Omental fat pad (tissue), 4 donors: ENCODE measurements at places on chromosomes 12 and 14. TPM values are rescaled to one million over a fixed set of nuclear protein-coding genes. Genes with fewer than 3 reads are reported as not detected.

DNA sequence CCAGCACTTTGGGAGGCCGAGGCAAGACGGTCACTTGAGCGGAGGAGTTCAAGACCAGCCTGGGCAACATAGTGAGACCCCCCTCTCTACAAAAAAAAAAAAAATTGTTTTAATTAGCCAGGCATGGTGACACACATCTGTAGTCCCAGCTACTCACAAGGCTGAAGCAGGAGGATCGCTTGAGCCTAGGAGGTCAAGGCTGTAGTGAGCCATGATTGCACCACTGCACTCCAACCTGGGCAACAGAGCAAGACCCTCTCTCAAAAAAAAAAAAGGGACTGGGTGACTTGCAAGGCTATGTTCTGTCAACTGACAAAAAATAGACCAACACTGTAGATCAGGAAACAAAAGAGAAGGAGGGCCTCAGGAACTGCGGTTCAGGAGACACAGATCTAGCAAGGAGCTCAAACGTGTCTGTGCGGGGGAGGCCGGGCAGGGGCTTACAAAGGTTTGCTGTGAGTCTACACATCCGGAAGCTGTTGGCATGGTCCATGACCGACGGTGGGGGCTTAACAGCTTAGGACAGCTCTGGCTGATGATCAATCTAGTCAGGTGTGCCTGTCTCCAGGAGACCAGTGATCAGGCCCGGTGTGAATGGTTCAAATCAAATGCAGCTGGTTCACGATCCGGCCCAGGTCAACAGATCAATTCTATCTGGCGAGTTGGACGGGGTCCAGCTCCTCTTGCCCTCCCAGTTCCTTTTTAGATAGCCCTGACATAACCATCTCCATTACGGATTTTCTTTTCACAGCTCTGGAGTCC, 31.7 kb upstream of the INF2 start:
- no peak for DNase-seq

DNA sequence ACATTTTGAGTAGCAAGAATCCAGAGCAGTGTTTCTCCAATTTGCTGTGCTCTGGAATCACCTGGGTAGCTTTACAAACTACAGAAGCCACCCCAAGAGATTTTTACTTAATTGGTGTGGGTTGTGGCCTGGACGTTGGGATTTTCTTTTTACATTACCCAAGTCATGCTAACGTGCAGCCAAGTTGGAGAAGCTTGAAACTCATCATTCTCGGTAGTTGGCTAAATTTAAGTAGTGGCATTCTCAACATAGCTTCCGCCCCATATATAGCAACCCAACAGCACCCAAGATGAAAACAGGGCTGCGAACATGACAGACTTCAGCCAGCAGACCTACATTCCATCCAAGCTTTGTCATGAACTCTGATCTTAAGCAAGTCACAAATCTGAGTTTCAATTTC, 25.0 kb downstream of the DAD1 start:
- DNase-seq: no peak

GRCh38 chr14:39376667-39377403, 55.4 kb downstream of the FBXO33 start:
- DNase-seq: no peak

DNA sequence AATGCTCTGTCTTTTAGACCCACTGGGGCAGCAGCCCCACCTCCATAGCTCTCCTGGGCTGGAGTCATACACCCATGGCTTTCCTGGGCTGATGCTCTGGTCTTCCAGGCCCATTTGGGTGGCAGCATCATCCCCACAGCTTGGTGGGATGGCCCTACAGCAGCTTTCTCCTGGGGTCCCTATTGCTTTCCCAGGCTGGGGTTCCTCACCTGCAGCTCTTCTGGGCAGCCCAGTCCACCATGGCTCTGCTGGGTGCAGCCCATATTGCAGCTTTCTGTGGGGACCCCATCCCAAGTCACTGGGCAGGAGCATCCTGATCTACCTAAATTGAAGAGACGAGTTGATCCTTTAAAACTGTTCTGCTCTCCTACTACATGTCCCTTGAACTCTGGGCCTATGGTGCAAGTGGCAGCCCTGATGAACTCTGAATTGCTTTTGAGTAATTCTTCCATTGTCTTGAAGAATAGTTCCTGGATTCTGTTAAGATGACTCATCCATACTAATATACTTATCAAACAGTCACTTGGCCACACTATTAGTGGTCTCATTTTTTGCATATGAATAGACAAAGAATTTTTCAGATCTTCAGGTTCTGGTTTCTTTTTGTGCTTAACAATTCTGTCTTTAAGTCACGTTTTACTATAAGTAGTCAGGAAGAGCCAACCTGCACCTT, 390.1 kb downstream of the DPF3 start:
- DNase-seq: no peak

The INSM2 gene
- not detected for total RNA-seq

The CCDC63 gene
- not detected for total RNA-seq

The ITGB7 gene
- 2.2 TPM for total RNA-seq
